ENCODE measurements at places on chromosomes 13 and 19.

GRCh38 chr13:20054586-20054985, 96.1 kb downstream of the ZMYM2 start:
- DNase-seq = no peak

GRCh38 chr13:41614671-41615527, 157.5 kb downstream of the RGCC start:
- DNase-seq = no peak

DNA sequence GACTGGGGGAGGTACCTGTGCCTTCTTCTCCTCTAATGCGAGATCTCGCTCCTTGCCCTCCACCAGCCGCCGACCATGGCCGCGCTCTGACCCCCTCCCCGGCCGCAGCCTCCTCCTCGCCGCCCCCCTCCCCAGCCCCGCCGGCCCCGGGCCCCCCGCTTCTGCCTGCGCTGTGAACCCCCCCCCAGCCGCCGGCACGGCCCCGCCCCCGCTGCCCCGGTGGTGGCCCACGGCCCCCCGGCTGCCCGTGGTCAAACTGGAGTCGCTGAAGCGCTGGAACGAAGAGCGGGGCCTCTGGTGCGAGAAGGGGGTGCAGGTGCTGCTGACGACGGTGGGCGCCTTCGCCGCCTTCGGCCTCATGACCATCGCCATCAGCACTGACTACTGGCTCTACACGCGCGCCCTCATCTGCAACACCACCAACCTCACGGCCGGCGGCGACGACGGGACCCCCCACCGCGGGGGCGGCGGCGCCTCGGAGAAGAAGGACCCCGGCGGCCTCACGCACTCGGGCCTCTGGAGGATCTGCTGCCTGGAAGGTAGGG, at the start of gene CACNG8:
CACNG8 (plus strand) TSS at position 51 of the 545 bp plus-strand sequence.
- no peak for DNase-seq

DNA sequence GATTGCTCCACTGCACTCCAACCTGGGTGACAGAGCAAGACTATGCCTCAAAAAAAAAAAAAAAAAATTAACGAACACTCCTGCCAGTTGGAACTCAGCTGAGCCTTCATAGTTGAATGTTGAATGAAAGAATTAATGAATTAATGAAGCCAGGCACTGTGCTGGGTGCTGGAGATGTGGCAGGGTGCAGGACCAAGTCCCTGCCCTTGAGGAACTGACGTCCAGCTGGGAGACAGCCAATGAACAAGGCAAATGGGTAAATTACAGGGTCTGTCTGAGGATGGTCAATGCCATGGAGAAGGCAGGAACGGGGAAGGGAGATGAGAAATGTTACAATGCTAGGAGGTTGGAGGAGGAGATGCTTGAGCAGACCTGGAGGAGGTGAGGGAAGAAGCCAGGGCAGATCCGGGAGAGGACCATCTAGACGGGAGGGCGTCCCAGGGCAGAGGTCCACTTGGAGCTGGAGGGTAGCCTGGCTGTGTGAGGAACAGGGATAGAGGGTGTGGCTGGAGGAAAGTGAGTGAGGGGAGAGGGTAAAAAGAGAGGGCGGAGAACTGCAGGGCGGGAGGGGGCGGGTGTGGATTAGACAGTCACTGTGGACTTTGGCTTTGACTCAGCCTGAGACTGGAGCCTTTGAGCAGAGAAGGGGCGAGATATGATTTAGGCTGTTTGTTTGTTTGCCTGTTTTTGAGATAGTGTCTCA, 16.8 kb upstream of the IGSF23 start:
- no peak for DNase-seq

GRCh38 chr19:51082611-51083010, at the start of gene KLK14:
TSS of gene KLK14 (minus strand) at chr19:51082887. CDS start at chr19:51082614, 273 bp downstream.
- DNase-seq = no peak
